8988T (cell line): ENCODE measurements at places on chromosomes 6 and 20.

GRCh38 chr20:42366626-42367025, 748.4 kb upstream of the CHD6 start:
- no peak for DNase-seq

GRCh38 chr6:90483116-90483839, 103.6 kb downstream of the MAP3K7 start:
- no peak for DNase-seq

GRCh38 chr6:136969433-136969832, 47.3 kb downstream of the SLC35D3 start:
- no peak for DNase-seq

DNA sequence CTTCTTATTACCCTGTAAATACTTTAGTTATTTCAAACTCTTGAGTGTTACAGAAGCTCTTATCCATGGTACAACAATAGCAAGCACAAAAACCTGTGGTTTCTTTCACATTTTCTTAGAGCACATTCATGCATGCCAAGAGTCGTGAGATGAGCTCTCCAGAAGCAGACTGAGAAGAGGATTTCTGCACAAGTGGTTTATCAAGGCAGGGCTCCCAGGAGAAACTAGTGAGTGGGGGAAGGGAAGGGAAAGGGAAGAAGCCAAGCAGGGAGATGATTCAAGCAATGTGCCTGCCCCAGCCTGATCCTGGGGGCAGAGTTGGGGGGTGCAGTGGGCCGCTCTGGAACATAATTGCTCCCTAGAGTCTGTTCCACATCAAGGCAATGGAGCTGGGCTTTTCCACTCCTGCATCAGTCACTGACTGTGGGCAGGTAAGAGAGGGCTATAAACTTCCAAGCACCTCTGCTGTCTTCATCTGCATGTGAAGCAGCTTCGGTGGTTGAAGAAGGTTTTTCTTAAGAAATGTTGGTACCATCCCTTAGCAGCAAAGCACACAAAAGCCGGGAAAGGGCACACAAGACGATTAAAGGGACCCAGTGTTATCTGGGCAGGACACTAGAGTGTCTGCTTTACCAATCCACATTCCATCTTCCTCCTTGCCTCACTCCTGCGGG, 152.1 kb downstream of the PLCB4 start:
- DNase-seq = no peak

- no peak for DNase-seq
These were observed 1118.5 kb upstream of the EYS start for GRCh38 chr6:66825539-66825938.

- DNase-seq = no peak
These were observed 347.0 kb downstream of the CDH4 start for GRCh38 chr20:61599061-61599531.

GRCh38 chr6:125747589-125748405, 1.6 kb upstream of the HEY2 start:
- peak; percentile 45 for DNase-seq

DNA sequence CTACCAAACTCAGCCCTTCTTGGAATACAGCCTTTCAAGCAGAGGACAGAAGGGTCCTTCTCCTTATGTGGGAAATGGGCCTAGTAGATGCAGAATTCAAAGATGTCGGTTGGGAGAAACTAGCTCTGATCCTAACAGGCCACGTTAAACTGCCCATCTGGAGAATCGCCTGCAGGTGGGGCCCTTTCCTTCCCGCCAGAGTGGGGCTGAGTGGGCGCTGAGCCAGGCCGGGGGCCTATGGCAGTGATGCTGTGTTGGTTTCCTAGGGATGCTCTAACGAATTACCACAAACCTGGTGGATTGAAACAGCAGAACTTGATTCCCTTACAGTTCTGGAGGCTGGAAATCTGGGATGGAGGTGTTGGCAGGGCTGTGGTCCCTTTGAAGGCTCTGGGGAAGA, 9.1 kb downstream of the MAPK13 start:
- no peak for DNase-seq

DNA sequence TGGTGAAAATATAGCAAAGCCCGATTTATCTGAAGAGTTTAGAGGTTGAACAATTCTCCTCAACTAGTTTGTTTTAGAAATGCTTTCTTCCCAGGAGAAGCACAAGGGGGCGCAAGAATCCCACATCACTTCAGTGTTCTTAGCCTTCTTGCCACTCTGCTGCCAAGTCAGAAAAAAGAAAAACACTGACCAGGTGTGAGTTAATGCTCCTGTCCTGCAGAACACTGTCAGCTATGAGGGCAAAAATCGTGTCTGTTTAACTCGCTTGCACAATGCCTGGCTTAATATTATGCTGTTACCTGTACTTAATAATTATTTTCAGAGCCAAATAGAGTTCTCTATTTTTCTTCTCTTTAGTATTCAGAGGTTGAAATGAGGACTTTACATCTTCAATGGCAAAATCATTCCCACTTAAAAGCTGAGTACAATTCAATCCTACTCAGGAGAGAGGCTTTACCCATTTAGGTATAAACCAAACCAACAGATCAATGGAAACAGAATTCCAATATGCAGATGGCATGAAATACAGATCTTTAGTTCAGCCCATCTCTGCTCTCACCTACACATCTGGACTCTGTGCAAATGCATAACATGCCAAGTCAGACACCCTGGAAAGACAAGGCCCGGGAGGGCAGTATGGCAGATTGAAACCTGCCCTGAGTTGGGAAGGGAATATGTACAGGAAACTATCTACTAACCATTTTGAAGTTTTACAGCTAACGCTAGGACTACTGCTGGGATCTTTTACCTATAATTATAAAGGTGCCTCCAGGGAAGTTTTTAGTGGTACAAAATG, 71.4 kb upstream of the TULP1 start:
- no peak for DNase-seq

DNA sequence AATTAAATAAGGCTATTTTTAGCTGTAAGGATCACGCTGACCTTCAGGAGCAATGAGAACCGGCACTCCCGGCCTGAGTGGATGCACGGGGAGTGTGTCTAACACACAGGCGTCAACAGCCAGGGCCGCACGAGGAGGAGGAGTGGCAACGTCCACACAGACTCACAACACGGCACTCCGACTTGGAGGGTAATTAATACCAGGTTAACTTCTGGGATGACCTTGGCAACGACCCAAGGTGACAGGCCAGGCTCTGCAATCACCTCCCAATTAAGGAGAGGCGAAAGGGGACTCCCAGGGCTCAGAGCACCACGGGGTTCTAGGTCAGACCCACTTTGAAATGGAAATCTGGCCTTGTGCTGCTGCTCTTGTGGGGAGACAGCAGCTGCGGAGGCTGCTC, 84.0 kb downstream of the RAMACL start:
- no peak for DNase-seq

- no peak for DNase-seq
These were observed 72.9 kb upstream of the AGPAT4 start for GRCh38 chr6:161346717-161347116.
